Activated CD4-positive, alpha-beta T cell treated with anti-CD3 and anti-CD28 coated beads for 48 hours (primary cell): ENCODE measurements at places on chromosomes 5 and 9.

DNA sequence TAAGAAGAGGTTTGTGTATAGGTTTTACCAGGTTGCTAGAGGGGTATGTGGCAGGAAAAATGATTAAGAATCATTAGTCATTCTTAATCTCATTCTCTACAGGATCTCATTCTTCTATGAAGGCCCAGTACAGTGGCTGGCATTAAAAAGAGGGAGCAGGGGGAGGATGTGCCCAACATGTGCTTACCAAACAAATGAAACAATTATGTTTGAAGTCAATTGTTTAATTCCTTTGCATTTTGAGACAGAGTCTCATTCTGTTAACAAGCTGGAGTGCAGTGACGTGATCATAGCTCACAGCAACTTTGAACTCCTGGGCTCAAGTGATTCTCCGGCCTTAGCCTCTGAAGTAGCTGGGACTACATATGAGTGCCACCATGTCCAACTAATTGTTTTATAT is 23.0 kb downstream of the FNIP1 start:
- DNase-seq = no peak

GRCh38 chr5:102991802-102992201 is 128.1 kb downstream of the GIN1 start:
- no peak for DNase-seq

GRCh38 chr5:4196744-4197143 is 601.1 kb downstream of the IRX1 start:
- no peak for DNase-seq

DNA sequence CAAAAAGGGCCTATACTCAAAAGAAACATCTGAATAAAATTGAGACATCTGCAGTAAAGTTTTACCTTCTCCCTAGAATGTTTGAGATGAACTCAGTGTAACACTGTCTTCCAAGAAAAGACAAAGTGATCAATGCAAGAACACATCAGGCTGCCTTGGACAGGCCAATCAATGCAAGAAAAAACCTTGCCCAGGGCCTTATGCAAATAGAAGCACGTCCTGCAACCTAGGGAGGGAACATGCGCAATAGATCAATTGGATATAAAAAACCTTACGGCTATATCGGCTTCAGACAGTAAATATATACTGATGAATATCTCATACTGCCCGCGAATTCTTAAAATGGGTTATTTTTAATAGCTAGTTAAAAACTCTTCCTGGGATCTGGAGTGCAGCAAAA is 66.4 kb upstream of the POU5F2 start:
- no peak for DNase-seq

DNA sequence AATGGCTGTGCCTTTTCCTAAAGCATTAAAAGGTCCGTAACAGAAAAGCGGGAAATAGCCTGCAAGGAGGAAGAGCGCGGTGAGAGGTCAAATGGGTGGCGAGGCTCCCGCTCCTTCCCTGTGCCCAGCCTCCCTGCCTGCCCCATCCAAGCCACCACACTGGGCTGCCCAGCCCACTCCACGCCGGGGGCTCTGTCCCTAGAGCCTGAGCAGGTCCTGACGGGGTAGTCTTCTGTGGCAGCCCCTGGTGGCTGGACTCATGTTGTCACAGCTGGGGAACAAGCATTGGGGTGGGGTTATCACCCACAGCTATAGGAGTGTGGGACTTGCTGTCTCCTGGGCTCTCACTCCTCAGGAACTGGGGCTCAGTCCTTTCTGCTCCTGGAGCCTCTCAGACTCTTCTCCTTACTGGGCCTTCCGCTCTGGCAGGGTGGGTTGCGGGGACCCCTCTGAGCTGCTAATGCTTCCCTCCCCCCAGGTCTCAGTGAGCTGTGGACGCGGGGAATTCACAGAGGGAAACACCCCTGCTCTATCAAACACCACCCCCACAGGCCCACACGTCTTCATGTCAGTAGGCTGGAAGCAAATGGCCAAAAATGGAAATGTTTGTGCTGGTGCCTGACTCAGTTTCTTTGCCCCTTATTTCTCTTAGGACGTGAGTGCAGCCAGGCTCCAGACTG is 152.4 kb upstream of the PHYKPL start:
- DNase-seq = no peak

- no peak for DNase-seq
Observed at GRCh38 chr5:164373876-164374275, 868.5 kb downstream of the MAT2B start.

DNA sequence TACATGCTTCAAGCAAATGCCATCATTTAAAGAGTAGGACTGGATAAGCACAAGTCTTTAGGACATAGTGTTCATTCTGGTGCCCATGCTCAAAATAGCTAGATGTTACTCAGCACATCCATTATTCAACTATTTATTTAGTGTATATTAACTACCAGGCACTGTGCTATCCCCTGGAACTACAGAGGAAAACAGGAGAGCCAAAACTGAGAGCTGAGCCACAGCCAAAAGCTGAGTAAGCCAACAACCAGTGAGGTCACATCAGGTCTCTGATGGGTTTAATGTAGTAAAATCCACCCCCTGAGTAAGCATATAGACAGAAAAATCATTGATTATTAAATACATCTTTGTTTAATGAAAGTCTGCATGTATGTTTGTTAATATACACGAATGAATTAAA is 469.3 kb upstream of the DMAC1 start:
- no peak for DNase-seq

GRCh38 chr5:104345222-104346016 is 782.8 kb upstream of the NUDT12 start:
- DNase-seq = no peak

- no peak for DNase-seq
Observed at GRCh38 chr5:122723606-122724352, 51.1 kb upstream of the SNX2 start.

DNA sequence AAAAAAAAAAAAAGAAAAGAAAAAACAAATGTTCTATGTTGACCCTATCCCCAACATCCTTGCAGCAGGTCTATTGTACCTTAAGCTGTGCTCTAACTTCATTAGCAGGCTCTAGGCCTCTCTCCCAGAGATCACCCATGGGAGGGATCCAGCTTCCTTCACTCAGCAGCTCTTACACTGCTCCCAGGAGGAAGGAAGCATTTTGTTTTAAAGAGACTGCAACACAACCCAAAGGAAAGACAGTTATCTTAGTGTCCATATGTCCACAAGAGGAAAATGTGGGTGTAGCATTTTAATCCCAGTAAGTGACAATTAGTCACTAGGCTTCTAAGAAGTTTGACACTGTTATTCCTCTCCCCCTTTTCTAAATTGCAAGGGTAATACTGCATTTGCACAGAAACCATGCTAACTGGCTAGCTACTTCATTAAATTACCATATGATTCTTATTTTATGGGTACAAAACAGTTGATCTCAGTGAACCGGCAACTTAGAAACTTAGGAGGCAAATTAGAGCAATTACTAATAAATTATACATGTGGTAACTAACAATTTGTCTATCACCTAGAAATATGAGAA is 58.8 kb downstream of the MARCHF3 start:
- no peak for DNase-seq

GRCh38 chr9:134040781-134041648 is 15.7 kb downstream of the BRD3OS start:
- DNase-seq = no peak

DNA sequence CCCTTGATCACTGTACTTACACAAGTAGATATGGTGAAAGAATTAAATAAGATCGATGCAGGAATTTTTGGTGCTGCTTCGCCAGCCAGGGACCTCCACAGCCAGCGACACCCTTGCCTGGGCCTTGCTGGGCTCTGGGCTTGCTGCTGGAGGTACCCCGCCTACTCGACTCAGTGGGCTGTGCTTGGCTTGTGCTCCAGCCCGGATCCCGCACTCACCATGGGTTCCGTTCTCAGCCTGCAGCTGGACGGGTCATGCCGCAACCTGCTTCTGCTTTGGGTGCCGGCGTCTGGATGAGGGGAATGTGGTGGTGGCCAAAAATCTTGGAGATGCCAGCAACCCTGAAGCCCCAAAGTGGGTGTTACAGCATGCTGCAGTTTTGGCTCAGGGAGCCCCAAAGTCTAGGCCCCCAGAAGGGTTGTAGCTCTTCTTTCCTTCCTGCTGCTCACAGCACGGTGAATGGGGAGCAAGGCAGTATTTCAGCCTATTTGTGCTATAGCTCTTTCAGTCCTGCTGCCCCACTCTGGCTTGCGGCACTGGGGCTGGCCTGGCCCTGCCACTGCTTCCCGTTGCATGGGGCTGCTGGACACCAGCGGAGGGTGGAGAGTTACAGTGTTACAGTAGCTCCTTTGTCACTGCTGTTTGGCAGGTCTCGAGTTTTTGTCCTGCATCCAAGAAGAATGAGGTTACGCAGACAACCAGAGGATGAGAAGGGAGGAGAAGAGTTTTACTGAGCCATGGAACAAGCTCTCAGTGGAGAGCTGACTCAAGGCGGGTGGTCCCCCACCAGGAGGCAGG is 48.0 kb downstream of the TARS1 start:
- no peak for DNase-seq

- peak; percentile 33 for DNase-seq
Observed at GRCh38 chr9:79623799-79624721, 52.3 kb downstream of the TLE4 start.

- no peak for DNase-seq
Observed at GRCh38 chr5:74321326-74321725, 319.2 kb downstream of the ENC1 start.

GRCh38 chr5:181217803-181218062 is 5.3 kb upstream of the TRIM41 start:
- DNase-seq = peak; percentile 49

DNA sequence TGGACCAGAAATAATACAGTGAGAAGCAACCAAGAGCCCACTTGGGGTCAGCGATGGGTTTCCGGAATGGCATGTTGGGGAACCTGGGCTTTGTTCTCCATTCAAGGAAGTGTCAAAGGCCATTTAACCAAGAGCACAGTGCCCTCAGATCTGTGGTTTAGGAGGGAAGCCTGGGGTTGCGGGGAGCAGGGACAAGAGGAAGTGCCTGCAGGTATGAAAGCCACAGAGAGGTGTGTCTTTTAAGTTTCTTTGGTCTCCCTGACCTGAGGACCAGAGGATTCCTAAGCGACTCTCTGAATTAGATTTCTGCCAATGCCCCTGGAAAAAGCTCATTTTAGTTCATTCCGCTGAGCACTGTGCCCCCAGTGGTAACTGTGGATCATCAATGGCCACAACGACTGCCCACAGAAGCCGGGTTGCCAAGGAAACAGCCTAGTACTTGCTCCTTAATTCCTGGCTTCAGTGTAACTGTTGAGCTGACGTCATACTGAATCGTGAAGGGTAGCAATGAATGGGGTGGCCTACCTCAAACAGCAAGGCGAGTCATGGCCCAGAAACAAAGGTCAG is 107.3 kb upstream of the SPIN1 start:
- DNase-seq = peak; percentile 21

DNA sequence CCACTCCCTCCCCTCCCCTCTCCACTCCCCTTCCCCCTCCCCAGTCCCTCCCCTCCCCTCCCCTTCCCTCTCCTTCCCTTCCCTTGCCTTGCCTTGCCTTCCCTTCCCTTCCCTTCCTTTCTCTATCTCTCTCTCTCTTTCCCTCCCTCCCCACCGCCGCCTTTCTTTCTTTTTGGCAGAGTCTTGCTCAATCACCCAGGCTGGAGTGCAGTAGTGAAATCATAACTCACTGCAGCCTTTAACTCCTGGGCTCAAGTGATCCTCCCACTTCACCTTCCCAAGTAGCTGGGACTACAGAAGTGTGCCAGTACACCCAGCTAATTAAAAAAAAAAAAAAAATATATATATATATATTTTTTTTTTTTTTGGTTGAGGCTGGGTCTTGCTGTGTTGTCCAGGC is 45.5 kb downstream of the IL31RA start:
- DNase-seq = no peak

DNA sequence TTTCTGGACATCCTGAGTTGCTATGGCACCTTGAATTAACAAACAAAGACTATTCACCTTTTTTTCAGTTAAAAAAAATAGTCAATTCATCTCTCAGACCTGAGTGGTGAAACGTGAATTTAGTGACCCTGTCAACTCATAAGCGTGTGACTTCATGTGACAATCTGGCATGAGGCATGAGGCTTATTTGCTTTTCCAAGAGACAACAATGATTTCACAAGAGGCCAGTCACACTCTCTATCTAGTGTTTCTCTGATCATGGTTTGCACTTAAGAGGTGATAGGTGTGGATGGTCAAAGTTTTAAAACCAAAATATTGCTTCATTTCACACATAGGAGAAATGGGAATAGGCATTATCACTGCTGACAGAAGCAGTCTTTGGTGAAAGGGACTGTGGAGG is 559.6 kb upstream of the ACO1 start:
- DNase-seq = no peak

GRCh38 chr9:126113176-126113575 is 213.5 kb upstream of the MVB12B start:
- DNase-seq = no peak

DNA sequence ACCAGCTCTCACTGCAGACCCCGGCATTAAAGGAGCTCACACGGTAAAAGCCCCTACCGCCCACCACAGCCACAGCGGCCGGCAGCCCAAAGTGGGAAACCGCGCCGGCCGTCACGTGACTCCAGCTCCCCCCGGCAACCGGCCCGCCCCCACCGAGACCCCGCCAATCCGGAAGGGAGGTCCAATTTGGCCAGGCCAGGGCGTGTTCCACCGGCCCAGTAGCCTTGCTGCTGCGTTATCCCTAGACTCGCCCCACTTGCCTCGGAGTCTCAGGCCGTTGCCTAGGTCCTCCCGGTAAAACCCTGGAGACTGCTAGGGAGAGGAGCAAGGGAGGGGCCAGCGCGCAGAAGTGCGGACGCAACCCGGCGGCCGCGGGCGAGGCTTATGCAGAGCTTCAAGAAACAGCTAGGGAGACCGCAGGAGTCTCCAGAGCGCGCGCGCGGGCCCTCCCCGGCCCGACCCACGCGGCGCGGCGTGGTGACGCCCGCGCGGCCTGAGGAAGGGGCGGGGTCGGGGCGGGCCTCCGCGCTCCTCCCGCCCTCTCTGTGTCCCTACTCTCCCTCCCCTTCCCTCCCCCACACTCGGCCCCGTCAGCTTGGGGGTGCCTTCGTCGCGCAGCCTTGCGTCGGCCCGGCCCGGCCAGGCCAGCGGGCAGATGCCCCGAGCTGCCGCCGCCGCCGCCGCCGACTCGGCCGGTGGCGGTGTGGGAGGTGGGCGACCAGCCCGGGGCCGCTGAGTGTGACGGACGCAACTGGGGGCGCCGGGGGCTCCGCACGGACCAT is at the start of gene RIC1:
Gene RIC1 (plus strand): TSS at position 578 of the 782 bp plus-strand sequence. CDS start 203 bp downstream, at position 781.
- peak; percentile 93 for DNase-seq

DNA sequence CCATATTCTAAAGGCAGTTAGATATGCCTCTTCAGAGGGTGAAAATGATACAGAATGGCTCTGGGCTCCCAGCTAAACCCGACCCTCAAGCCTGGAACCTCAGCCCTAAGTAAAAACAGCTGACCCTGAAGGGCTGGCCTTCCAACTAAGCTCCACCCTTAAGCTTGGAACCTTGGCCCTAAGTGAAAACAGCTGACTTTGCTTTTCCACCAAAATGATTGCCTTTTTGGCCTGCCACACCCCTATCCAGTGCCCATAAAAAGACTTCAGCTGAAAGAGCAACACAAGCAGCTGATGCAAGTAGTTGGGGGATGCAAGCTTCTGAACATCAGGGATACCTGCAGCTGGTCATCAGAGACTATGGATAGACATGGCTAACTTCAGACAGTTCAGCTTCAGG is 647.4 kb upstream of the SGCD start:
- DNase-seq = no peak

- DNase-seq = no peak
Observed at GRCh38 chr5:144284931-144285502, 114.3 kb downstream of the KCTD16 start.

GRCh38 chr9:124855944-124856765 is 2.9 kb downstream of the WDR38 start:
- DNase-seq = peak; percentile 51
